Left renal pelvis (tissue), 4 donors: ENCODE measurements at places on chromosomes 7 and 10. TPM values are rescaled to one million over a fixed set of nuclear protein-coding genes. Genes with fewer than 3 reads are reported as not detected.

The PGAM2 gene
- 1.6 TPM for polyA plus RNA-seq

The IFIT5 gene
- polyA plus RNA-seq: 25.1 TPM

The EPHB6 gene
- polyA plus RNA-seq: 22.3 TPM

- DNase-seq: no peak
These were observed 505.1 kb downstream of the INHBA start for GRCh38 chr7:41197769-41198168.

DNA sequence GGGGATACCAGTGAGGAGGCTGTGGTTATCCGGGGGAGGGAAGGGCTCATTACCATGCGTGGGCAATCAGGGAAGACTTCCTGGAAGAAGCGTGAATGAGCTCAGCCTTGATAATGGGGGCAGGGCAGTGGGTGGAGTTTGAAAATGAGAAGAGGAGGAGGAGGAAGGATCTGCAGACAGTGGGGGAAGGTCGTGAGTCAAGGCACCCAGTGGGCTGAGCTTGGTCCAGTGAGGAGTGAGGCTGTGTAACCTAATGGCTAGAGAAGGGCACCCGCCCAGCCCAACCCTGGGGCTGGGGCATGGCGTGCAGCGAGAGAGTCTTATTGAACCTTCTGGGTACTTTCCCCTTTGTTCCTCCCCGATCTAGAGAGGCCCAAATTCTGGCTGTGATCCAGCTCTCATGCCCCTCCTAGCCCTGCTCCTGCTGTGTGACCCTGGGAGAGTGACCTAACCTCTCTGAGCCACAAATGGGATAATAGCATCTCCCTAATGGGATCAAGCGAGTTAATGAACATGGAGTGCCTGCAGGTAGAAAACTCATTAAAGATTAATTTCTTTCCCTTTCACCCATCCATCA, 31.5 kb downstream of the CLIP2 start:
- no peak for DNase-seq

GRCh38 chr10:104706886-104707285, 65.8 kb downstream of the SORCS3 start:
- DNase-seq: no peak

DNA sequence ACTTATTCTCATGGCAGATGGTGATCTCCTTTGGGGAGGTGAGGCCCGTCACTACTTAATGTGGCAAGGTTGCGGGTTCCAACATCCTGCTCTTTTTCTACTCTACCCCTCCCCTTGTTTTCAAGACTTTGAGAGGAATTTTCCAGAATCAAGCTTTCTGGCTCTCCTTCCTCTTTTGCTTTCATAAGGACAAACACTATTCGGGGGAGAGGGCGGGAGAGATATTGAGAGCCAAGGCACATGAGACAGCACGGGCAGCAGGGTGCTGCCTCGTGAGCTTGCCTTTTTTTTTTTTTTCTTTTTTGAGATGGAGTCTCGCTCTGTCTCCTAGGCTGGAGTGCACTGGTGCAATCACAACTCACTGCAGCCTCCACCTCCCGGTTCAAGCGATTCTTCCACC, 6.9 kb upstream of the PFKFB3 start:
- no peak for DNase-seq

DNA sequence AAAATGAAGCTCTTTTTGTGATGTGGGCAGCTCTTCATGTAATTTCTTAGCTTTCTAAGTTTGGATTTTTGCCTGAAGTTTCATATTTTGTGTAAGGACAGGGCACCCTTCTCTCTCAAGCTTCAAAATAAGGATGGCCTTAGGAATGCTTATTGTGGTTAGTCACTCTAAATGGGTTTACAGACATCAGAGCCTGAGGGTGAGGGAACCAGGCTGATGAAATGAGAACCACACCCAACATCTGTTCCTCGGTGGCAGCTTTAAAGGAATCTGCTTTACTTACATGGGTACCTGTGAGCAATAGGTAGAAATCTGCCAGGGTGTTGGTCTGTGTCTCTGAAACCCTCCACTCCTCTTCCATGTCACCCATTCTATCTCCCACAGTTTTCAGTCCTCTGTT, 174.3 kb downstream of the EMX2 start:
- no peak for DNase-seq

DNA sequence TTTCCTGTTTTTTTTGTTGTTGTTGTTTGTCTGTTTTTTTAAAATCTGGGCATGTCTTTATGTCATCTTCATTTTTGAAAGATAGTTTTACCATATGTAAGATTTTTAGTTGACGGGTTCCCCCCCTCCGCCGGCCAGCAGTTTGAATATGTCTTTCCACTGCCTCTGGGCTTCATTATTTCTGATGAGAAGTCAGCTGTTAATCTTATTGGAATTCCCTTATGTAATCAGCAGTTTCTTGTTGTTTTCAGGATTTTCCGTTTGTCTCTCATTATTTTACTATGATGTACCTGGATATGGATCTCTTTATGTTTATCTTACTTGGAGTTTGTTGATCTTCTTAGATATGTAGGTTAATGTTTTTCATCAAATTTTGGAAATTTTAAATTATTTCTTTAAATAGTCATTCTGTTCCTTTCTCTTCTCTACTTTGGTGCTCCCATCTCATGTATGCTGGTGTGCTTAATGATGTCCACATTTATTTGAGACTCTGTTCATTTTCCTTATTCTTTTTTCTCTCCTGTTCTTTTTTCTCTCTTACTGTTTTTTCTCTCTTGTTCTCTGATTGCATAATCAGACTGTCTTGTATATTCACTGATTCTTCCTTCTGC, 9.7 kb downstream of the EXOC6 start:
- DNase-seq: no peak
